Activated CD8-positive, alpha-beta memory T cell treated with anti-CD3 and anti-CD28 coated beads for 4 hours (primary cell): ENCODE measurements at places on chromosomes 12 and 14.

GRCh38 chr14:70935135-70935534 is 27.9 kb downstream of the PCNX1 start:
- no peak for DNase-seq

GRCh38 chr14:105049753-105050550 is 15.3 kb downstream of the GPR132 start:
- no peak for DNase-seq

- DNase-seq = no peak
These were observed 20.8 kb downstream of the SNRNP35 start for GRCh38 chr12:123478762-123479161.

DNA sequence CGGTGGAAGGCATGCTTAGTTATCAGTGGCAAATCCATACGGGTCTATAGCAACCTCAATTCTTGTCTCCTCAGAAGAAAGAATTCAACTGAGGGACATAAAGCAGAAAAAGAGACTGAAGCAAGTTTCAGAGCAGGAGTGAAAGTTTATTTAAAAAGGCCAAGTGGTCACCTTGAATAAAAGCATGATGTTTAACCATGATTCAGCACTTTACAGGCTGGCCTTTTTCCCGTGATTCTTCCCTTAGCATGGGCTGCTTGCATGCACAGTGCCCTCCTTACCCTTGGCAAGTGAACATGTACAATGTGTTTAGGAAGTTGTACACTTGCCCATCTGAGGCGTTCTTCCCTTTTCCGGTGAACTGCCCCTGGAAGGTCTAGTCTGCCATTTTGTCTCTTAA is 225.3 kb downstream of the ATP23 start:
- no peak for DNase-seq

- DNase-seq = no peak
These were observed 246.3 kb downstream of the NTF3 start for GRCh38 chr12:5678176-5678575.

- peak; percentile 20 for DNase-seq
These were observed 43.9 kb upstream of the FBRSL1 start for GRCh38 chr12:132445884-132446632.

GRCh38 chr12:6443361-6443983 is 1.3 kb upstream of the CD27 start:
- DNase-seq = no peak

DNA sequence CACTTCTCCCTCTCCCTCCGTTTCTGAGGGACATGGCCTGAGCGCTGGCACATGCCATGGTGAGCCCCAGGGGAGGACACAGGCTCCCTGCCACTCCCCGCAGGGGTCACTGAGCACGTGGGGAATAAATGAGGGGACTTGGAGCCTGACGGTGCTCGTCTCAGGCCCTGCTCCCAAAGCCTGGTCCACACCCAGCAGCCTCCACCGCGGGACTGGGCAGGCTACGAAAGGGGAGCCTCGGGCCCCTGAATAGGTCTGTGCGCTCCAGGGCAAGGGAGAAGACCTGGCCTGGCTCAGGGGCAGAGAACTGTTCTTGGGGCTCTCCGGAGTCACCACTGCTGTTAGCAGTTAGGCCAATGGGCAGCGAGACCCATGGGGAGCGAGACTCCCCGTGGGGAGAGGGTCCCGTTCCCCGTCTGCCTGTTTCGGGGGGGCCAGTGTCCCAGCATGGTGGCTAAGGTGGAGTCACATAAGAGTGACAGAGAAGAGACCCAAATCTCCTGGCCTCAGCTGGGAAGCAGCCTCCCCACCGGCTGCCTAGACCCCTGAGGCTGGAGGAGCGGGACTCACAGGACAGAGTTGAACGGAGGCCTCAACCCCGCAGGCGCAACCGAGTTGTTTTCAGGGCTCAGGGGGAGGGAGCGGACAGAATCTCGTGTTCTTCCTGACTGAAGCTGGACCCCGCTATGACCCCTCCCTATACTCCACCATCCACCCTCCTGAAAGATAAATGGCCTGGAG is 329.8 kb upstream of the SFSWAP start:
- no peak for DNase-seq

- DNase-seq = no peak
These were observed 8.8 kb downstream of the TCL1B start for GRCh38 chr14:95695051-95695450.

GRCh38 chr14:34270361-34270760 is 191.7 kb downstream of the SPTSSA start:
- no peak for DNase-seq

DNA sequence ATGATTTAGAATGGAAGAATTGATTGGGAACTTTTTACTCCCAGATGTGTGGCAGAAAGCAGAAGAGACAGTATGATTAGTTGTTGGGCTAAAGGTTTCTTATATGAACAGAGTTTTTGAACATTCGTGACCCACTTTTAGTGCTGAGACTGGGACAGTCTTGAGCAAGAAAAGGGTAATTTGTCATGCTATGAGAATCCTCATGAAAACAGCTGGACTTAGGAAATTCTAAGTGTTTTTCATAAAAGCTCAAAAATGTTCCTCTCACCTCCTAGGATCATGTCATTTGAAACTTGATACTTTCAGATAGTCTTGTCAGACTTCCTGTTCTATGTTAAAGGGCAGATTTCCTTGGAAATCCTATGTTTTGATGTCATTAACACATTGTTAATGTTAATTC is 86.1 kb downstream of the MGAT4C start:
- DNase-seq = no peak
